ENCODE measurements at places on chromosomes 3 and 15. TPM values are rescaled to one million over a fixed set of nuclear protein-coding genes. Genes with fewer than 3 reads are reported as not detected.
A peak's percentile ranks its signal among the peaks of the same experiment; 100 is the strongest.

TTLL13 gene
- total RNA-seq, result not detected

DNA sequence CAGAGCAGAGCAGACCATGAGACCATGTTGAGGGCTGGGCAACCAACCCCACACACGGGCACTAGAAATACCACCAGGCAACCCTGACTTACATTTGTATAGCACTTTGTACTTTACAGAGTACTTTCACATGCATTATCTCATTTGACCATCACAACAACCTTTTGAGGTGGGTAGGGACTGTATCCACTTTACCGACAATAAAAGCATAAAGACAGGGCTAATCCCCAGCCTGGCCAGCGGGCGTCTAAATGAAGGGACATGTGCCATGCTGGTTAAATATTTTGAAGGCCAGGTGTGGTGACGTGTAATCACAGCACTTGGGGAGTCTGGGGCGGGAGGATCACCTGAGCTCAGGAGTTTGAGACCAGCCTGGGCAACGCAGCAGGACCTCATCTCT is 23.6 kb downstream of the RASGRP1 start:
- no peak for DNase-seq

GRCh38 chr3:141000027-141000663 is 51.0 kb upstream of the SPSB4 start:
- peak; percentile 46 for DNase-seq

SNX22 gene
- total RNA-seq, result 0.07 TPM

FGD5 gene
- not detected for total RNA-seq

GRCh38 chr15:55494931-55495330 is 13.1 kb downstream of the DNAAF4 start:
- DNase-seq, result no peak

DNA sequence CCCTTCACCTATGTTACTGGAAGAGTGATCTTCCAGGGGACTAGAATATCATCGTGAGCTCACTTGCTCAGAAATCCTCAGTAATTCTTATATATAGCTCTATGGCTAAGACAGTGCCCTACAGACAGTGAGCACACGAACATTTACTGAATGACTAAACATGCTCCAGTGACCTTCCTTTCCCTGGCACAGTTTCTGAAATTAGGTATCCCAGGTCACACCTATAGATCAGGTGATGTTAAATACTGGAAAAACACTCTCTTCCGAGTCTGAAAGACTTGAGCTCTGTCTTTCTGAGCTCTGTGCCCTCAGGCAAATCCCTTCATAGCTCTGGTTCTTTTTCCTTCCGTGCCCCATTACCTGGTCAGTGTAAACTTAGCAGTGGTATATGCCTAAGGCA is 239.4 kb upstream of the LRIG1 start:
- DNase-seq, result no peak

HMCES gene
- 62.6 TPM for total RNA-seq

- DNase-seq, result peak; percentile 61
Observed at GRCh38 chr15:44033894-44034293, 161.2 kb downstream of the FRMD5 start.

DNA sequence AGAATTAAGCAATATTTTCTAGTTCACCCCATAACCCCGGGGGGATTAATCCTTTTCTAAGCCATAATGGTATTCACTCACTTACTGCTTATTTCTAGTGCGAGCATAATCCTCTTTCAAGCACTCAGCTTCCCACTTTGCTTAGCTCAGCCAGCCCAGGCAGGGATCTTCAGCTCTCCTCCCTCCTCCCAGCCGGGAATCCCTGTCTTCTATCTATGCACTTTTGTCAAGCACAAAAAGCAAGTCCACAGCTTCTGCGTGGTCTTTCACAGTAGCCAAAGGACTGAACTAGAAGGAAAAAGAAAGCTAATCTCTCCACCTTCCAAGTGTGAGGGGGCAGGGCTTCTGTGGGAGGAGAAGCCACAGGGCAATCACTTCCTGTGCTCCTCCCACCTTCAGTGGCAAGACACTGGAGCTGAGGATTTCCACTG is 62.8 kb downstream of the PEX5L start:
- DNase-seq, result no peak

GABRR3 gene
- not detected for total RNA-seq

All from foreskin keratinocyte (primary cell).